ENCODE measurements at places on chromosomes 3 and 15.

DNA sequence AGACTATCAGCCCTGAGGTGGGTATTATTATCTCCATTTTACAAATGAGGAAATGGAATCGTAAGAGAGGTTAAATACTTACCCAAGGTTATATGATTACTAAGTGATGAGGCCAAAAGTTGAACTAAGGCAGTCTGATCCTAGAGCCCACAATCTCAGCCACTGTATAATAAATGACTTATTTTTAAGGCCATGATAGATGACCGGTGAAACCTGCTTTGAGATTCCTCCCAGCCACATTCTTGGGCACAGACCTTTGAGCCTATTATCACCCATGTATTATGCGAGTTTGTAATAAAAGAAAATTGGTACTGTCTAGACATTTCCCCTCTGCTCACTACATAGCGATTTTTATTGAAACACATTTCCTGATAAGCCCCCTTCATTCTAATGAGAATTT lies 37.4 kb downstream of the POLQ start:
- no peak for DNase-seq

DNA sequence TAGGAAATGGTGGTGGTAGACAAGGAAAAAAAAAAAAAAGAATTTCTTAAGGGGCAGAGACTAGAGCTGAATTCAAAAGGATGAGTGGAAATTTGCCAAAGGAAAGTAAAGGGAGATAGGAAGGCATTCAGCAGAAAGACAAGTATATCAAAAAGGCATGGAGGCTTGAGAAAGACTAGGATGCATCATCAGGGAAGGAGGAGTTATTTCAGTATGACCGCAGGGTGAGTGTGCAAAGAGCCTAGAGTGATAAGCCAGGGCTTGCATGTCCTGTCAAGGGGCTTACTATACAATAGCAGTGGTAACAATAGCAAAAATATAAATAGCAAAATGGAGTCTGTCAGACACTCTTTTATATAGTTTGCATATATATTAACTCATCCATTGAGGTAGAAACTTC lies 112.0 kb downstream of the FRMD4B start:
- no peak for DNase-seq

GRCh38 chr3:132783152-132783551 lies 60.9 kb upstream of the NPHP3 start:
- no peak for DNase-seq

GRCh38 chr3:60024400-60024799 lies 974.6 kb upstream of the CFAP20DC start:
- no peak for DNase-seq

GRCh38 chr3:103056542-103056941 lies 621.7 kb downstream of the ZPLD1 start:
- DNase-seq = no peak

DNA sequence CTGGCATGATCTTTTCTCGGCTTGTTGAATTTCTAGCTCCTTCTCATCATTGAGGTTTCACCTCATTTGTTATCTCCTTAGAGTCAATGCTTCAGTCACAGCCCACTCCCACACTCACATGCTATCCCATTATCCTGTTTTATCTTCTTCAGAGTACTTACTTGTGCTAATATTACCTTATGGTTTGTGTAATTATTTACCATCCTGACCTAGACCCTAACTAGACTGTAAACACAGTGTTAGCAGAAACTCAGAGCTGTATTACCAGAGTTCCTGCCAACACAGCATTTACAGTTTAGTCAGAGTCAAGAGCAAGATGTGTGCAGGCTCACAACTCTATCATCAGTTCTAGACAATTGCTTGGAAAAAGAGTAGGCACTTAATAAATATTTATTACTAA lies 144.7 kb downstream of the OTOL1 start:
- no peak for DNase-seq

- no peak for DNase-seq
These were observed 2.5 kb upstream of the EFCC1 start for GRCh38 chr3:128998561-128998960.

GRCh38 chr3:79994397-79994796 lies 226.6 kb upstream of the ROBO1 start:
- no peak for DNase-seq

GRCh38 chr3:6962801-6963200 lies 101.9 kb downstream of the GRM7 start:
- no peak for DNase-seq

GRCh38 chr3:10248984-10249748 lies 907 bp downstream of the TATDN2 start:
- DNase-seq = peak; percentile 57

- DNase-seq = no peak
These were observed 290.7 kb upstream of the MDFIC2 start for GRCh38 chr3:70603103-70603502.

DNA sequence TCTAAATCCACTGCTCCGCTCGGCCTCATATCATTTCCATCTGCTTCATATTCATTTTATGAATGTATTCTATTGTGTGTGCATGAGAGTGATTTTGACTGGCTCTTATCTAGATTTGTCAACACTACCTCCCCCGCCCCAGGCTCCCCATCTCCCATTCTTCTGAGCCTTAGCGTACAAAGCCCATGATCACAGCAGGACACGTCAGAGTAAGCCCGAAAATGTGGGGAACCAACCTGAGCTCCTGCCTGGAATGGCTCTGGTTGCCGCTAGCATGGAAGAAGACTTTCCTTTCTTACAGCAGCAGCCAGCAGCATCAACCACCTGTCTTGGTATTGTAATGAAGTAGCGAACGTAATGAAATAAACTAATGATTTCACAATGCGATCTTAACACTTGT lies 61.4 kb downstream of the GABRB3 start:
- no peak for DNase-seq

DNA sequence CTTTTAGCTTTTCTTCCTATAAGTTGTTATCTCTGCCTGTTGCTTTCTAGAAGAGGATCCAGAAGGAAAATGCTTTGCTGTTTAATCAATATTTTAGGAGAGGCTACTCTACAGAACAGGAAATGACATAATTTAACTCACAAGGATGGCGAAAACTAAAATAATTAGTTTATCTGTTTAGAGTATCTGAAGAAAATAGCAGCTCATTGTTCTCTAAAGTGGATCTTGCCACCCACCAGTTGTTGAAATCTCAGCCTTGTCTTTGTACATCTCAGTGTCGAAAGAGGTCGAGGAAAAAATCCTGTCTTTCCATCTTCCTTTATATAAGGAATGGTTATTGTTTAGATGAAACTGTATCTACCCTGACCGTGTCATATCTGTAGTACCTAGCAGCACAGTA lies 126.6 kb downstream of the ZNF609 start:
- no peak for DNase-seq

GRCh38 chr15:65369651-65370050 lies 8.2 kb downstream of the IGDCC3 start:
- no peak for DNase-seq

DNA sequence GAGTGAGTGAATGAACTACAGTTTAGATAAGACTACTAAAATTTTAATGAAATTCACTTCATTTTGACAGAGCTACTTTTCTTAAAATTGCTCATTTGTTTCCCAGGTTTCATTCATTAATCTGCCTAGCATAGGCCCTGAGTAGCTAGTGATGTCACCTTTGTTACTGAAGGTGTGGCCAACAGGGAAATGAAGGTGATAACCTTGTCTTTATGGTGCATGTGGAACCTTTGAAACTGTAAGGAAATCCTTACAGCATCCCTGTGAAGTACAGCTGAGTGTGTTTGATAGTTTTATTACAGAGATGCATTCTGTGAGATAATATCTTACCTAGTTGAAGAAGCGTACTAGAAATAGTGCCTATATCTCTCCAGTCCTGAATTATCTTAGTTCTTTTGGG lies 112.9 kb downstream of the AKAP13 start:
- no peak for DNase-seq

DNA sequence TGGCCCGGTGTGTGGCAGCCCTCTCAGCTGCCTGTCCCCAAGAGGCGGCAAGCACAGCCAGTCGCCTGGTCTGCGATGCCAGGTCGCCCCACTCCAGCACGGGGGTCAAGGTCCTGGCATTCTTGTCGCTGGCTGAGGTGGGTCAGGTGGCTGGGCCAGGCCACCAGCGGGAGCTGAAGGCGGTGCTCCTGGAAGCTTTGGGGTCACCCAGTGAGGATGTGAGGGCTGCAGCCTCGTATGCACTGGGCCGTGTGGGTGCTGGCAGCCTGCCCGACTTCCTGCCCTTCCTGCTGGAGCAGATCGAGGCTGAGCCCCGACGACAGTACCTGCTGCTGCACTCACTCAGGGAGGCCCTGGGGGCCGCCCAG lies 20.8 kb downstream of the CAND2 start:
- no peak for DNase-seq

DNA sequence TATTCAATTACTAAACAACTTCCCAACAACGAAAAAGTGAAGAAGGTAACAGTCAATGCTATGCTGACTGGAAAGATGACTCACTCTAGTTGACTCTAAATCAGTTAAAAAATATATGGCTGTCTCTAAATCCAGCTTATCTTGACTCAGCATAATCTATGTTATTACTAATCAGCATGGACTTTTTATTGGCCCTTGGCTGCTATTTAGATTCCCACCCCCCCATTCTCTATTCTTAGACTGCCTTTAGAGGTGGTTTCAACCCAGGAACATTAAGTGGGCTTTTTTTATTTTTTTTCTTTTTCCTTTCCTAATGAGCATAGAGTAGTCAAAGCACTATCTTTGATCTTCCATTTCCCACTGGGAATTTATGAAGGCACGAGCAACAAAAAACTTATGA lies 1.9 kb downstream of the PCOLCE2 start:
- DNase-seq = no peak

DNA sequence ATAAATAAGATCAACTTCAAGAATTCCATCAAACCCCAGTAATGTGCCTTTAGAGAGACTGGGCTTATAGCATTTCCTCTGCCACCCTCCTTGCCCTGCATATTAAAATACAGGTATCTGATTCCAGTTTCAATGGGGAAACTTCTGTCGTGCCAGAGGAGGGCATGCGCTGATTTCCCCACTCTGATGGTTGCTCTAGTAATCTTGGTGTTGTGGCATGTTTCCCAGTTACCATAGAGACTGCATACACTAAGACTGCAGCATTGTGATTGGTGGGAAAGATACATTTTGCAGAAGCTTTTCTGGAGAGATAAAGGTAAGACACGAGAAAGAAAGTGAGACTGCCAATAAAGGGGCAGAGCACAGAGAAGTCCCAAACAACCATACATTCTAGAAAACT lies 225.6 kb downstream of the TIGIT start:
- no peak for DNase-seq

DNA sequence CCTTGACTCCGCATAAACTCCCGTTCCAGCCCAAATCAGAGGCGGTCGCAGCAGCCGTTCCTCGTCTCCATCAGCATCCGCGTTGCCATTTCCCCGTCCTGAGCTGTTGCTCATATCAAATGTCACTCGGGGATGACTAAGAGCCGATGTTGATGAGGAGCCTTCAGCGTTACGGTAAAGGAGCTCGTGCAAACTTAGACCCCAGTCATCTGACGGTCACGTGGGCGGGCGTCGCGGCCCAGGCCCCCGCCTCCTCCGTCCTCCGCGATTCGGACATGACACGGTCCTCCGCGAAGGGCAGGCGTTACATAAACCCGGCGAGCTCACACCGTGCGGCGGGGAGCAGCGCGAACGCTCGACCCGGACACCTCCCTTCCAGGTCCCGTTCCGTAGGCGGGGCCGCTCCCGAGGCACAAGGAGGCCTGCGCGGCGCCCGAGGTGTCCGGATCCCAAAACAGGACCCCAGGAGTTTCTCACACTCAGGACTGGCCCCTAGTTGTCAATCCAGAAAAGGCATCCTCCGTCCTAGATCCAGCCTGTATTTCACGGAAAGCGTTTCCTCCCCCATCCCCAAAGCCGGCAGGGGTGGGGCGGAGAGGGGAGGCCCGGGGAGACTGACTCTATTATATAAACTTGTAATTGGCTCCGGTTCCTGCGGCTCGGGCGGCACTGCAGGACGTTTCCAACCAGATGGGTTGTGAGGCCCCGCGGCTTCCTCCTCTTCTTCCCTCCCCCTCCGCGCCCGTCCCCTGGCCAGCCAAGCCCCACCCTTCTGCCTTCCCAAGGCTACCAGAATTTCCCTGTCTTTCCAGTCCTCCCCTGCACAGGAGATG lies 100.0 kb upstream of the IGF1R start:
- peak; percentile 41 for DNase-seq
